Fibroblast of villous mesenchyme (primary cell): ENCODE measurements at places on chromosomes 12 and 14. TPM values are rescaled to one million over a fixed set of nuclear protein-coding genes. Genes with fewer than 3 reads are reported as not detected.

Gene AVPR1A
- total RNA-seq, result under 0.01 TPM in 1 of 2 replicates, not detected in the other

Gene GLIPR1L1
- total RNA-seq, result not detected in 2 replicates

Gene MYF6
- not detected in 2 replicates for total RNA-seq

GRCh38 chr12:13606290-13606689, 375.1 kb downstream of the GRIN2B start:
- no peak for DNase-seq

DNA sequence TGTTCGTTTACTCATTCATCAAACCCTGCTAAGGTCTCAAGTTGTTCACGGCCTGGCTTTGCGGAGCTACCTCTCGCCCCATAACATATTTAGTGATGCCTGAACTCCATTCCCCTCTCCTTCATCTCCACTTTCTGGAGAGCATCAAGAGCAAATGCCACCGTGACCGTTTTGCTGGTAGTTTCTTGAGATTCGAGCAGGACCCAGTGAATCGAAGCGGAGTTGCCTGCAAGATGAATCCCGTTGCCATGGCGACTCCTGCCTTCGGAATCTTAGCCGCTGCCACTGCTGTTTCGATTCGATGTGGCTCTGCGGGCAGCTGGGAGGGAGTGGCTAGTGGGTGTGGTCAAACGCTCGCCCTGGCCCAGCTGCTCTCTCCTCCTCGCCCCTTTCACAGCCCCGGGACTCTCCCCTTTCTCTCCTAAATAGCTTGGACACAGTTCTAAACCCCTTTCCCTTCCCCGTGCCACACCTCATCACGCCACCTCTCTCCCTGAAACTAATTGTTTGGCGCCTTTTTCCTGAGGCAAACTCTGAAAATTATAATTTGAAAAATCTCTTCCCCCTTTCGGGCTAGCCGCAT, 1.4 kb downstream of the DAAM1 start:
- DNase-seq, result peak; percentile 88

GRCh38 chr14:58566979-58567378, 70.8 kb upstream of the DACT1 start:
- DNase-seq, result no peak

DNA sequence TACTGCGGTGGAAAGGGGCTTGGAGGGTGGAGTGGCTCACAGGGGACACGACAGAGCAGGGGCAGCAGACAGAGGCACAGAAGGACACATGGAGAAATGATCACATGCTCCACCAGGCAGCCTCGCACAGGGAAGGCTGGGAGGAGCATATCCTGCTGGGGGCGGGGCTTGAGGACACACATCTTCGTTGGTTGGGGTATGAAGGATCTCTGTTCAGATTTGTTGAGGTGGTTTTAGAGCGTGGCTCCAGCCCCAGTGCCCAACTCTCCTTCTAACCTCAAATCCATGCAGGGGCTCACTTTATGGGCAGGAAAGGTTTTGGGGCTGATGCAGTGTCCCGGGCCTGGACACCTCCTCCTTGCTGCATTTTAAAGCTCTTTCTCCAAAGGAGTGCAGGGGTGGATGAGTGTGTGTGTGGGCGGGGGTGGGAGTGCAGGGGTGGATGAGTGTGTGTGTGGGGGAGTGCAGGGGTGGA, 733 bp upstream of the P3H3 start:
- DNase-seq, result peak; percentile 83
